ENCODE measurements at places on chromosomes 6 and 20.

DNA sequence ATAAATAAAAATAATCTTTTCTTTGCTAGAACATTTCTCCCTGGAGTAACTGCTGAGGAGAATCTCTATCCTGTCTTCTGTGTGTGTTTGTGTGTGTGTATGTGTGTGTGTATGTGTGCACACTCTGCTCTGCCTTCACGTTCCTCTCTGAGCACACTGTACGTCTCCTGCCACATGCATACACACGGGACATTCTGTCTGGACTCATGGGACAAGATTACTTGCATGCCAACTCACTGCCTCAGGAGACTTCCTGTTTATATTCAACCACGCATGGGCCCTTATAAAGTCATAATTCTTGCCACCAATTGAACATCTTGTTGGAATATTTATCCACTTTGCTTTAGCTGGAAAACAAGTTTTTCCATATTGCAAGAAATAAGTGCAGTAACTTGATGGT lies 930.6 kb downstream of the KIF16B start:
- H3K36me3 ChIP-seq, result no peaks in the 10 kb centered on the region
- H3K27me3 ChIP-seq, result no peaks in the 10 kb centered on the region
- no peak overlapping the region for H3K4me3 ChIP-seq
- no peaks in the 10 kb centered on the region for H3K4me1 ChIP-seq

DNA sequence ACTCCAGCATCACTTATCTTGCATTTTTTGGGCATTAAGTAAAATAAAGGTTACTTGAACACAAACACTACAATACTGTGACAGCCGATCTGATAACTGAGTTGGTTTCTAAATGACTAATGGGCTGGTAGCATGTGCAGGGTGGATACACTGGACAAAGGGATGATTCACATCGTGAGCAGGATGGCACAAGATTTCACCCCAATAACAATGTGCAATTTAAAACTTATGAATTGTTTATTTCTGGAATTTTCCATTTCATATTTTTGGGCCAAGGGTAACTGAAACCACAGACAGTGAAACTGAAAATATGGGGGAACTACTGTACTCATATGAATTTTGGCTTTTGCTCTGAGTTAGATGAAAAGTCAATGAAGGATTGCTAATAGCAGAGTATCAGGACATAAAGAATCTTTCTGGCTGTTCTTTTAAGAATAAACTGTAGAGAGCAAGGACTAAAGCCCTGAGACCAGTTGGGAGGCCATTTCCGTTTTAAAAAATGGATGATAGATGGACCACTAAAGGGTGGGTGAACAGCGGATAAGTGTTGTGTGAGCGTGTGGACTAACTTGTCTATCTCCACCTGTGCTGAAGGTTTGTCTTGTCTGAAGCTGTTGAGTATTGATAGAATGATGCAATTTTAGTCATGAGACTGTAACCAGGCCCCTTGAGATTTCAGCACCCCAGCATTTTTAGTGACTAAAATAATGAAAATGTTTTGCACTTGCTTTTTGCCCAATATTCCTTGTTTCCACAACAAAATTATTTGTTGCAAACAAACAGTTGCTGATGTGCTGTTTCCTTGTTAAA lies 8.2 kb downstream of the SPINT3 start:
- H3K4me3 ChIP-seq, result no peak overlapping the region
- peaks cover 4% of the 10 kb centered on the region for H3K27me3 ChIP-seq
- H3K36me3 ChIP-seq, result no peaks in the 10 kb centered on the region
- H3K27ac ChIP-seq, result no peak overlapping the region
- DNase-seq, result no peak
- H3K4me1 ChIP-seq, result no peaks in the 10 kb centered on the region

- peaks cover 15% of the 10 kb centered on the region for H3K4me1 ChIP-seq
- H3K27me3 ChIP-seq, result no peaks in the 10 kb centered on the region
- no peak overlapping the region for H3K4me3 ChIP-seq
- peak overlapping the region; percentile 80 for H3K27ac ChIP-seq
Measured at GRCh38 chr6:37244430-37245310, 12.9 kb upstream of the TBC1D22B start.

- no peaks in the 10 kb centered on the region for H3K36me3 ChIP-seq
- H3K27me3 ChIP-seq, result no peaks in the 10 kb centered on the region
- no peak overlapping the region for H3K4me3 ChIP-seq
- peaks cover 52% of the 10 kb centered on the region for H3K4me1 ChIP-seq
- peak; percentile 87 for DNase-seq
Measured at GRCh38 chr6:44234101-44235025, 11.0 kb downstream of the SLC29A1 start.

DNA sequence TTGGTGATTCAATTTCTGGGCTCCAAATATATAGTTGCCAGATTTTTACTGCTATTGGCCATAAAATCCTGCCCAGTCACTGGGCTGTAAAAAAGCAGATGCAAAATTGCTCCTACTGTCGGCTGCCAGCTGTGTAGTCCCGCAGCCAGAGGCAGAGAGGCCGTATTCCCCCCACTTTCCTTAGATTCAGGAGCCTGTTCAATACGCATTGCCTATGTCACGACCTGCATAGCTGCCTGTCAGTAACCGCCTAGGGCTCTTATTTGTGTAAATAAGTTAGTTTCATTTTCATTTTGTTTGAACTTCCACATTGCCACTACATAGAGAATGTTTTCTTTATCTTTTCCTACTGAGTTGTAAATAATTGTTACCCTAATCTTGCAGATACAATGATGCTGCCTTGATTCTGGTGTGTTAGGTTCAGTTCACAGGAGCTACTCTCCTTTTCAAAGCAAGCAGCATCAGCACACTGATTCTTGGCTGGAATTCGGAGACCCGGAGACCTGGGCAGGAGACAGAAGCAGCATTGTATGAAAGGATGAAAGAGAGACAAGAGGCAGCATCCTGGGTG lies 46.0 kb upstream of the UST start:
- no peaks in the 10 kb centered on the region for H3K27me3 ChIP-seq
- H3K36me3 ChIP-seq, result no peaks in the 10 kb centered on the region
- H3K4me1 ChIP-seq, result no peaks in the 10 kb centered on the region
- H3K27ac ChIP-seq, result no peak overlapping the region
- DNase-seq, result no peak

DNA sequence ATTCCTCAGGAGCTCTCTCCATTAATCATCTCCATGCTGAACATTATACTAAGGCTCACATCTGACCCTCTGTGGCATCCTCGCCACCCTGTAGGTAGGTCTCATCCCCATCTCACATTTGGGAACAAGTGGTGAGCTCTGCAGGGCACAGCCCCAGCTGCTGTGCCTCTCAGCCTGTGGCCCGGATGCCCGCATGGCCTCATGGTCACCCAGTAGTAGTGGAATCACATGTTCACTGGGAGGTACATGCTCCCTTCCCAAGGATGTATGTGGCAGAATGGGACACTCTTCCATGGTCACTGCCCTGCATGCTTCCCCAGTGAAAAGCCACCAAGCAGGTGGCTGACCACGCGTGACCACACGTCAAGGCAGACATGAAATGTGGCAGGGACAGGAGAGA lies 26.3 kb upstream of the APMAP start:
- DNase-seq, result peak; percentile 28
- no peak overlapping the region for H3K27ac ChIP-seq

GRCh38 chr6:21186479-21187055 lies 407.0 kb upstream of the SOX4 start:
- H3K4me1 ChIP-seq, result no peaks in the 10 kb centered on the region
- no peaks in the 10 kb centered on the region for H3K36me3 ChIP-seq
- no peaks in the 10 kb centered on the region for H3K27me3 ChIP-seq
- H3K4me3 ChIP-seq, result no peak overlapping the region
- no peak for DNase-seq

- no peak overlapping the region for H3K4me3 ChIP-seq
- H3K27me3 ChIP-seq, result no peaks in the 10 kb centered on the region
- H3K27ac ChIP-seq, result no peak overlapping the region
Measured at GRCh38 chr20:47727170-47727880, 58.0 kb downstream of the SULF2 start.

GRCh38 chr6:16634855-16635254 lies 126.4 kb downstream of the ATXN1 start:
- H3K36me3 ChIP-seq, result no peaks in the 10 kb centered on the region
- H3K4me3 ChIP-seq, result no peak overlapping the region
- no peak overlapping the region for H3K27ac ChIP-seq
- no peaks in the 10 kb centered on the region for H3K27me3 ChIP-seq
- H3K4me1 ChIP-seq, result no peaks in the 10 kb centered on the region

GRCh38 chr6:158037771-158038170 lies 56.1 kb downstream of the SYNJ2 start:
- DNase-seq, result no peak
- no peaks in the 10 kb centered on the region for H3K36me3 ChIP-seq
- peaks cover 3% of the 10 kb centered on the region for H3K4me1 ChIP-seq

- H3K4me1 ChIP-seq, result no peaks in the 10 kb centered on the region
- no peak overlapping the region for H3K27ac ChIP-seq
- H3K27me3 ChIP-seq, result no peaks in the 10 kb centered on the region
- H3K4me3 ChIP-seq, result no peak overlapping the region
- DNase-seq, result no peak
Measured at GRCh38 chr6:10520468-10520867, 683 bp upstream of the GCNT2 start.

- no peaks in the 10 kb centered on the region for H3K27me3 ChIP-seq
- H3K4me3 ChIP-seq, result no peak overlapping the region
- H3K4me1 ChIP-seq, result peaks cover 2% of the 10 kb centered on the region
- H3K27ac ChIP-seq, result no peak overlapping the region
Measured at GRCh38 chr6:34535199-34535598, 20.9 kb downstream of the SPDEF start.

- no peak overlapping the region for H3K4me3 ChIP-seq
- no peaks in the 10 kb centered on the region for H3K4me1 ChIP-seq
- H3K36me3 ChIP-seq, result no peaks in the 10 kb centered on the region
- no peak for DNase-seq
- H3K27me3 ChIP-seq, result no peaks in the 10 kb centered on the region
Measured at GRCh38 chr20:53792946-53793536, 199.4 kb upstream of the ZNF217 start.

DNA sequence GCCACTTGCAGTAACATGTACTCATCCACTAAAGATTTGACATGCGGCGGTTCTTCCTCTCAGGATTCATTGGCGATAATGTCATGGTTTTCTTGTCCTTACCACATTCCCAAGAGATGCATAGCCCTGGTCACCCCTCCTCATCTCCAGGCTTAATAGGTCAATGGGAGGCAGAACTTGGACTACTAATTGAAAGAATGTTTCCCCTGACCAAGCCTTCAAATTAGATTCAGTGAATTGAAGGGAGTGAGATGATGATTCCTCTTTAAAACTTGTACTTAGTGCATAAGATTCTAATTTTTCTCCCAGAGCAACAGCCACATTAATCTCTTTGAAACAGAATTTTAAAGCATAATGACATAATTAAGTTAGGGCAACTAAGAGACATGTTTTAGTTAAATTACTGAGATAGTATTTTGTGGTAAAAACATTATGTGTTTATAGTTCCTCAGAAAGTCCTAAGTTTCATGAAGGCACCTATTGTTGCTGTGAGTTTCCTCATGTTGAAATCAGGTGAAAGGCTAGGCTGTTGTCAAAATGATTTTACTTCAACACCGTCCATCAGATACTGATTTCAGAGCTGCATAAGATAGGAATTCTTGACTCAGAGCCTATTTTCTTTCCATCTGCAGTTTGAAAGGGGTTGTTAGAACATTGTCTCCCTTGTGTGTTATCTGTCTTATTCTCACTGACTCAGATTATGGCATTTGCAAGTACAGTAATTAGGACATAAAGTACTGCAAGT lies 48.5 kb downstream of the STK4 start:
- no peaks in the 10 kb centered on the region for H3K27me3 ChIP-seq
- no peak for DNase-seq
- no peak overlapping the region for H3K4me3 ChIP-seq
- no peak overlapping the region for H3K27ac ChIP-seq

DNA sequence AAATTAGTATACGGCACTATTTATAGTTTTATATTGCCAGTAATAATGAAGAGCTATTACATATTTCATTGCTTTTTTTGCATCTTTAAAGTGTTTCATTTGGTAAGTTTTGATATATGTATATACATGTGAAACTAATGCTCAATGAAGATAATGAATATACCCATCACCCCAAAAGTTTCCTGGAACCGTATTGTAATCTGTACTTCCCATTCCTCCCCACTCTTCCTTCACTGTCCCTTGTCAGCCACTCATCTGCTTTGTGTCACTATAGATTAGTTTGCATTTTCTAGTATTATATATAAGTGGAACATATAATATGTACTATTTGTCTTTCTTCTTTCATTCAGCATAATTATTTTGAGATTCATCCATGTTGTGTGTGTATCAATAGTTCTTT lies 10.3 kb upstream of the TBC1D32 start:
- no peaks in the 10 kb centered on the region for H3K4me1 ChIP-seq
- H3K27ac ChIP-seq, result no peak overlapping the region
- no peaks in the 10 kb centered on the region for H3K27me3 ChIP-seq
- DNase-seq, result no peak
- H3K36me3 ChIP-seq, result no peaks in the 10 kb centered on the region
- H3K4me3 ChIP-seq, result no peak overlapping the region

DNA sequence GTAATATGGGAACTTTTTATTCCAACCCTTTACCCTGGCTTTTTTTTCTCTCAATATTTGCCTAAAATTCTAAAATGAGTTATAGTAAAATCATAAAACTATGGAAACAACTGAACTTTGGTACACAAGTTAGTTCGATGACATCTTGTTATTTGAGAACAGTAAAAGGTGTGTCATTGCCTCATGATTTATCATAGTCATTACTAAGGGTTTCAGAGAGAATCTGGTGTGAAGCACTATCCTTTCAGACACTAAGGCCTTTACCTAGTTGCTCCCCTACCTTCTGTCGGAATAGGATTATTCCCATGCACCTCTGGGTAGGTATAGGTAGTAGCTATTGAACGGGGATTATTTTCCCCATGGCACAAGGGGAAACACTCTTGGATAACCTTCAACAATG lies 11.4 kb downstream of the TAF11 start:
- peaks cover 14% of the 10 kb centered on the region for H3K36me3 ChIP-seq
- DNase-seq, result no peak
- peaks cover 8% of the 10 kb centered on the region for H3K4me1 ChIP-seq
- H3K27me3 ChIP-seq, result no peaks in the 10 kb centered on the region
- H3K4me3 ChIP-seq, result no peak overlapping the region
- H3K27ac ChIP-seq, result no peak overlapping the region

DNA sequence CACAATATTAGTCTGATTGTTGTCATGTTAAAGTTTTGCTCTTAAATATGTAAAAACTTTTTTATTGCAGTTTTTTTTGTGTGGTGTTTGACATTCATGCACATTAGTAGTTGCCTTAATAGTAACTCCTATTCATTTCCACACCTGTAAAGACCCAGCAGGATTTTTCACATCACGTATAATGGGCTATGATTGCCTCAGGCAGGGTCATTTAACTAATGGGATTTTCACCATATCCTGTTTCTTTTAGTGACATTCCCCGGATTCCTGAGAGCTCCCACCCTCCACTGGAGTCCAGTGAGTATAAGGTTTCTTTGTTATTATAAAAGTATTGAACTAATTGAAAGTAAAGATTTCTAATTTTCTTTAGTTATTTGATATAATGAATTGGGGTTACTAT lies 359.2 kb downstream of the RIMS1 start:
- H3K27ac ChIP-seq, result no peak overlapping the region
- no peak overlapping the region for H3K4me3 ChIP-seq
- no peak for DNase-seq
- no peaks in the 10 kb centered on the region for H3K4me1 ChIP-seq
